ENCODE measurements at places on chromosomes 2 and 18.

DNA sequence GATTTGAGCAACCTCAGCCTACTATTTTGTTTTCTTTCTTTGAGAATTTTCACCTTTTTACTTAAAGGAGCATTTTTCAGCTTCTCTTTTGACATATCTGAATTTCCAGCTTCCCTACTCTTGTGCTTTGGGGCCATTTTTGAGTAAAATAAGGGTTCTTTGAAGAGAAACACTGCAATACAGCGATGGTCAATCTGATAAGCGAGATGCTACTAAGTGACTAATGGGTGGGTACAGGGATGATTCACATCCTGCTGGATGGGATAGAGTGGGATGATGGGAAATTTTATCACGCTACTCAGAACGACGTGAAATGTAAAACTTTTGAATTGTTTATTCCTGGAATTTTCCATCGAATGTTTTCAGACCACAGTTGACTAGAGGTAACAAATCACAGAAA is 211.5 kb downstream of the TMEM247 start:
- DNase-seq = peak; percentile 42

- peak; percentile 86 for DNase-seq
Measured at GRCh38 chr2:241379481-241380480, 23.7 kb downstream of the FARP2 start.

DNA sequence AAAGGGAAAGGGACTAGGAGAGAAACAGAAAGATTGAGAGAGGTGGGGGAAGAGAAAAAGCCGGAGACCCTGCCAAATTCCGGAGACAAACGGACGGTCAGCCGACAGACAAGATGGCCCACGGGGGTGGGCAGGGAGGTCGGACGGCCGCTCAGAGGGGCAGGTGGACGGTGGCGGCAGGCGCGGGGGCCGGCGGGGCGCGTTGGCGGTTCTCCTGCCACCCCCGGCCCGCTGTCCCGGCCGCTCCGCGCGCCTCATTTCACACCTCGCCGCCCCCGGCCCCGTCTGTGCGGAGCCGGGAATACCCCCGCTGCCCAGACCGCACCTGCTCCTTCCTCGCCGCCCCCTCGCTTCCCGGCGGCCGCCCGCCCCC is 935 bp downstream of the SLC30A3 start:
- no peak for DNase-seq

DNA sequence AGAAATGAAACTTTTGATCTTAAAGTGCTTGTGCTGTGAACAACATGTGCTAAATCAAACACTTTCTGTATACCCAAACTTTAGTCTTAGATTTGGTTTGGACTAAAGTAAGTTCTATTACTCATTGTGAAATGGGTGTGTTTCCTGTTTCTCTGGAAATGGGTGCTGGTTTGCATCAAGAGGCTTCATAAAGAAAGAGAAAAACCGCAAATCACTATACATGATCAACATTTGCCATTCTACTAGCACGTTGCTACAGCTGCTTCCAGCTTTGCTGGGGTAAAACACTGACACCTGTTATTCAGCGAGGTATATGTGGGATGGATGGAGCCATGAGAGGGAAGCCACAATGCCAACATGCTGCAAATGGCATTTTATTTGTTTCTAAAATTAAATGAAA is 547.0 kb upstream of the ACVR2A start:
- DNase-seq = no peak

DNA sequence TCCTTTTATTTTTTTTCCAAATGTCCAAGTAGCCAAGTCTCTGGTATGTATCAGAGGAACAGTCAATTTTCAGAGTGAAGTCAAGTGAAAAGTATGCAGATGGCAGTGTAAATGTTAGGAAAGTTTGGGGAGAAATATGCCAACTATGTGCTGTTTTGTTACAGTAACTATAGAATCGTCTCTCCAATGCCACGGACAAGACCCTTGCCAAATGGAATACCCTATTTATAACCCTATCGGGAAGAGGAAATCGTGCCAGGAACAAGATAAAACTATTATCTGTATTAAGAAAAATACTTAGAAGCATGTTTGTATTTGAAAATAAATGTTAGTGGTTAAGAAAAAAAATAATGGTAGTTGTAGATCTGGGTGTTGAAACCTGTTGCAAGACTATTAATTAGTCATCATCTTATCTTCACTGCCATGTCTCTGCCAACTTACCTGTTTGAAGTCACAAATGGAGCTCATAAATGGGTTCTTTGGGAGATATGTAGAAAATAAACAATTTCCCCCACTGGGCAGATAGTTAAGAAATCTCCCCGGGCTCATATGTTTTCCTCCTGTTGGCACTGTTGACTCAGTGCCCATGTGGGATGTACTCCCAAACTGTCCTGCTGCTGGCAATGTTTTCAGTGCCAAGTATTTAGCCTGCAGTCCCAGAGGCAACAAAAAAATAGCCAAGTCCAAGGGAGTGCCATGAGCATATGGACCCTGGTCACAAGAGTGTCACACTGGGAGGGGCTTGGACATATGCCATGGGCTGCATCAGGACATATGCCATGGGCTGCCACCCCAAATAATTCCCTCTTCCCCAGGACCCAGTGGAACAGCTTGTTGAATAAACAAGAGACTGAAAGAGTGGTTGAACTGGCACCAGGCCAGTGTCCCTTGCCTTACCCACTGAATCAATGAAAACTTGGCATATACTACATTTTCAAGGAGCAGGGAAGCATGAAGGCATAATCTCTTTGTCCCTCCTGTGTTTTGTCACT is 366.9 kb downstream of the OSR1 start:
- peak; percentile 98 for DNase-seq

All from AG10803 (cell line).